ENCODE measurements at places on chromosomes 4 and X. TPM values are rescaled to one million over a fixed set of nuclear protein-coding genes. Genes with fewer than 3 reads are reported as not detected.
A peak's percentile ranks its signal among the peaks of the same experiment; 100 is the strongest.

Gene CYTL1
- total RNA-seq, result 82.4 TPM

Gene NOP14
- total RNA-seq, result 29.3 TPM

Gene UGT2A1
- not detected for total RNA-seq

Gene C1QTNF7
- not detected for total RNA-seq

Gene ATOH1
- not detected for total RNA-seq

Gene BANK1
- total RNA-seq, result 1.0 TPM

Gene MAGEC2
- not detected for total RNA-seq

- DNase-seq, result no peak
Observed at GRCh38 chr4:143391261-143391660, 54.6 kb downstream of the GAB1 start.

- peak; percentile 85 for DNase-seq
Observed at GRCh38 chrX:110317061-110317819, 645 bp downstream of the AMMECR1 start.

DNA sequence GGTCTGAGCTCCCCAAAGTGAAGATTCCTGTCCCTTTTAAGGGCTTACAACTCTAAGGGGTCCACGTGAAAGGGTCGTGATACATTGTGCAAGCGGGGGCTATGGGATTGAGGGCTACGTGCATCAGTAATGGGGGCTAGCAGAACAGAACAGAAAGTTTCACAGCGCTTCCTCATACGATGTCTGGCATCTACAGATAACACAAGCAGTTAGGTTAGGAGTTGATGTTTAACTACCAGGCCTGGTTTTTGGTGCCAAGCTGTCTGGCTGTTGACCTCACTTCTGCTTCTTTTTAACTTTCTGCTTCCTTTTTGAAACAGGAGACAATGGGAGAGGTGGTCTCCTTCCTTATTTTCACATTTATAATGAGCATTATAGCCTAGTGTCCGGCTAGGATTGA lies 368.6 kb upstream of the CXorf51A start:
- DNase-seq, result no peak

DNA sequence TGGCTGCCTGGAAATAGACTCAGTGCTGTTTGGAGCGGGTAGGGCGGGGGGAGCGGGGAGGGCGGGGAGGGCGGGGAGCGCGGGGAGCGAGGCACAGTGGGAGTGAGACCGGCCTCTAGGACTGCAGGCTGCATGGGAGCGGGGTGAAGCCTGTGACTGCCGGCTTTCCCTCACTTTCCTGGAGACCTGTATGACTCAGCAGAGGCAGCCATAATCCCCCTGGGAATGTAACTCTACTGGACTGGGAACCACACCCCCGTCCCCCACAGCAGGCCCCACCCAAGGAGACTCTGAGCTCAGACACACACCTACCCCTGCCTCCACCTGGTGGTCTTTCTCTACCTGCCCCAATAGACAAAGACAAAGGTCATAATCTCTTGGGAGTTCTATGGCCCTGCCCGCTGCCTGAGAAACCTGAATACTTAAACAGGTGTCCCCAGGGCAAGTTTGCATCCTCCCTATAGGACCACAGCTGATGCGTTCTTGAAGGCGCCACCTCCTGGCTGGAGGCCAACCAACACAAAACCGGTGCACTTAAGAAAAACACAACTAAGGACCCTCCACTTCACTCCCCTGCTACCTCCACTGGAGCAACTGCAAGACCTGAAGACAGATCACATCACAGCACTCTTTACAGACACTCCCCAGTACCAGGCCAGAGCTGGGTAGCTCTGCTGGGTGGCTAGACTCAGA lies 18.0 kb downstream of the HDAC8 start:
- DNase-seq, result no peak

DNA sequence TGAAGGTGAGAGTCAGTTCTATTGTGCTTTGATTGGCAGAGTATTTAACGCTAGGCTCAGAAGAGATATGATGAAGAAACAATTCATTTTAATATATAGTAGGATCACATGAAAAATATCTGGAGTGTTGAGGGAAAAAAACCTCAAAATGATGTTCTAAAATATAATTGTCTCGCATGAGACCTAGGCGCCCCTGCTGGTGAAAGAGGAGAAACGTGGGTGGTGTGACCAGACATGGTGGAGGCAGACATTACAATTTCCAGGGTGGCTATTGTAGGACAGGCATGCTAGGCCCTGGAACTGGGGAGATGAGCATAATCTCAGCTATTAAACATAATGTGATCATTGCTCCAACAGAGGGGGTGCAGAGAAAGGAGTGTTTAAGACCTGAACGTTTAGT lies 210.0 kb downstream of the HS3ST1 start:
- DNase-seq, result no peak

GRCh38 chr4:19063662-19064061 lies 1042.1 kb upstream of the LCORL start:
- DNase-seq, result no peak

GRCh38 chr4:2606960-2607506 lies 70.6 kb downstream of the FAM193A start:
- no peak for DNase-seq

DNA sequence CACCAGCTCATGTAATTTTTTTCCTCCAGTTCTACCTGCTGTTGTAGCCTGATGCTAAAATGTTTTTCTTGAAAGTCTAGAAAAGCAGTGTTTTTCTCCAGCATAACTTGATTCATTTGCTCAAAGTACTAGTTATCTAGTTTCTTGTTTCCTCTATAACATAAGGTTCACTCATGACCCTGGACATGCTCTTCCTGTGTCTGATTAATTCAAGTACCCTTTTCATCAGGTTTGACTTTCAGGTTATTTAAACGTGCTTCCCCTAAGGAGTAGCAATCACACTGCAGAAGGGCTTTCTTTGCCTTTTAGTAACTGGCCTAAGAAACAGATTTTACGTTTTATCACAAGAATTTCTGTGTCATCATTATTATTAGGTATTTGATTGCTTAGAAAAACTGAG lies 66.8 kb upstream of the EGFL6 start:
- DNase-seq, result no peak

DNA sequence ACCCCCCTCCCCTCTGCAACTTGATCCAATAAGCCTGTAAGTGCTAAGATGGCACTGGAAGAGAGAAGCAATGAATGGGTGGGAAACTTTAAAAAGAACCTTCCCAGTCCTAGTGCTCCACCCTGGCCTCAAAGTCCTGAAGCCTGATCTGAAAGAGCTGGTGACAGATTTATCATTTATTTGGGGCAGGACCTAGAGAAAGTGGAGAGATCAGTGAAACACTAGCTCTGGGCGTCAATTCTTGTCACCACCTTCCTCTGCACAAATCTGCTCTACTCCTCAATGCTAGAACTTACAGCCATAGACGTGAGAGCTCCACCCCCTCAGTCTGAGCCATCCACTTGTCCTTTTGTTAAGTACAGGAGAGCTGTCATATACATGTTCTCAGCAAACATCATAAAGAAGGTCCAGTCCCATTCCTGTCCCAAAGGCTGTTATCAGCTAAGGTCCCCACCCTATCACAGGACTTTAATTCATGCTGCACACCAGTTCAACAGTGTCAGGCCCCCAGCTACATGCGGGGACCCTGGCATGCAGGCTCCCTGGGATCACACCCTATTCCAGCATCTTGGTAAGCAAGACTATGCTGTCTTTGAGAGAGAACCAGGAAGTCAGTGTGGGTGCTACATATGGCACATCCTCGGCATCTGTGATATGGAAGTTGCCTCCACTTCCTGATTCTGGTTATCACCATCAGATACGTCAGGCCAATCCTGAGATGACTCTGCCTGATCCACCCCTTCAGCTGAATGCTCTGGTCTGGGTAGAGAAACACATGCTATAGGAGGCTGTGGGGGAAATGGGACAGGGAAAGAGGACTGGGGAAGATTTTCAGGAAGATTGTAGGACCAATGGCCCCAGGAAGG lies 2.3 kb downstream of the P2RY4 start:
- DNase-seq, result no peak

DNA sequence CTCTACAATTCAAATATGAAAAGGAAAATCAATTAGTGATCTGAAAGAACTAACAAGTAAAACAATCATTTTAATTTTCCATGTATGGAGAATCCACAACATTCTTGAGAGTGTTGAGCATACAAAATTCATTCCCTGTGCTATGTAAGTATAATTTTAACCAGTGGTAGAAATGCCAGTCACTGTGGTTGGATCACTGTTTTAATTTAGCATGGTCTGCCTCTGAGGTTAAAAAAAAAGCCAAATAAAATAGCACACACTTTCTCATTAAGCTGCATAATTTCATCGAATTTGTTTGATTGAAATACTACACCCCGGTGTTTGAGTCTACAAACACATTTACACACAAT lies 185.5 kb upstream of the STS start:
- DNase-seq, result no peak

- DNase-seq, result no peak
Observed at GRCh38 chr4:41013746-41014145, 200.6 kb downstream of the APBB2 start.

- no peak for DNase-seq
Observed at GRCh38 chr4:930028-930551, 2.0 kb downstream of the GAK start.
